KBM-7 (cell line): ENCODE measurements at places on chromosomes 6 and 20.

GRCh38 chr6:33886673-33887144 is 82.9 kb upstream of the MLN start:
- no peak for DNase-seq

DNA sequence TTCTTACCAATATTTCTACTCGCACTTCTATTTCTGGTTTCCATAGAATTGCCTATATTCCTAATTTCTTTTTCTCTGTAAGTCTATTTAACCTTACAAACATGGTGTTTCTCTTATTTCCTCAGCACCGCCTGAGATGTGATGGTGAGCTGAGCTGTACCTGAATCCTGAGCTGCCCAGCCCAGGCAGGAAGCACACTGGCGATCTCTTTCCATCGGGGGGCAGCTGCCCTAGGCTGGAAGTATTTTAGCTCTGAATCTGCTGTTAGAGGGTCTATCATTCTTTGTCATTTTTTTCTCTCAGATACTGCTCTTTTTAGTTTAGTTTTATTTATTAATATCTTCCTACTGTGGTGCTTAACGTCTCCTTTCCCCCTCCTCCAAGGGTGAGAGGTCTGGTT is 173.4 kb upstream of the SLC35B3 start:
- DNase-seq = no peak

DNA sequence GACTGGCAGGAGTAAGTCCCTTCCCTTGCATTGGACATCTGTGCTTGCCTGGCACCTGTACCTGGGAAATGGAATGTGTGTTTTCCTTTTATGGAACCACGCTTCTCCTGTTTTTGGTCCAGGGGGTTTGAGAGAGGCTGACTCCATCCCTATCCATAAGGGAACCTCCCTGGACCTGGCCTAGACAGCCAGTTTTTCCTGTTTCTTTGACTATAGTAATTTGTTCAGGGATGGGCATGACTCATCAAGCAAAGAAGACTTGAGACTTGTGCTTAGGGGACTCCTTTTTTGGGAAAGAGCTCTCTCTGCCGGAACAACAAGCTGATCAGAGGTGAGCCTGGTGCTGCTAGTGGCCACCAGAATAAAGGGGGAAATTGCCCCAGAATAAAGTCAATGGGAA is 393.8 kb downstream of the CDH26 start:
- no peak for DNase-seq

- DNase-seq = no peak
Measured at GRCh38 chr20:63689046-63690002, 7.1 kb upstream of the TNFRSF6B start.

DNA sequence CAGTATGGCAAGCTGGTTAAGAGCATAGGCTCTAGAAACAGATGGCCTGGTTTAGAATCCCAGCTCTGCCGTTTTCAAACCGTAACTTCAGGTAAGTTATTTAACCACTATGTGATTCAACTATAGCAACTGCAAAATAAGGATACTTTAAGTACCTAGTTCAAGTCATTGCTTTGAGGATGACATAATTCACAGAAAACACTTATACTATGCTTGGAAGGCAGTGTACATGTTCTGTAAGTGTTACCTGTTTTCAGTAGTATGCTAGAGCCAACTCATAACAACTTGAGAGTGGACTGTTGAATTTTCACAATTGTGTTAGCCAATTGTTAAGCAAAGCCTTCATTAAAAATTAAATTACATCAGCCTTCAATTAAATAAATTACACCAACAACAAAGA is 134.8 kb upstream of the BEND6 start:
- DNase-seq = no peak

GRCh38 chr6:47420394-47421371 is 56.9 kb upstream of the CD2AP start:
- no peak for DNase-seq
